CD4-positive, alpha-beta T cell treated with Interleukin-12 subunit alpha and Interleukin-12 subunit beta, for 1 hour (primary cell): ENCODE measurements at places on chromosomes 3 and 15.

GRCh38 chr3:23219117-23219516 lies 16.0 kb downstream of the UBE2E2 start:
- no peak for DNase-seq

DNA sequence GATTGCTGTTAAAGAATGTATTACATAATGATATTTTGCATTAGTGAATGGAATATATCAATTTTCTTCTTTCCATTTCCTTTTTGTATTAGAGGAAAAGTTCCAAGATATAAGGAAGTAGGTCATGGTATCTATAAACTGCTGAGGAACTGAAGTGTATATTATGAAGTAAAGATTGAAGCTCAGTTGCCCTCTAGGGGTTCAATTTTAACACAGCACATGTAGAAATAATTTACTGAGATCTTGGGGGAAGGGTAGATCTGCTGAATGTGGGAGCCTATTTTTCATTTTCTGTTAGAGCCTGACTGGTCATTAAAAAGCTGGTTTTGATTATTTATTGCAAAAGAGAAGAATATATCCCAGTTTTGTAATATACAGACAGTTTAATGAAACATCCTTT lies 45.2 kb downstream of the CMC1 start:
- DNase-seq: peak; percentile 52

DNA sequence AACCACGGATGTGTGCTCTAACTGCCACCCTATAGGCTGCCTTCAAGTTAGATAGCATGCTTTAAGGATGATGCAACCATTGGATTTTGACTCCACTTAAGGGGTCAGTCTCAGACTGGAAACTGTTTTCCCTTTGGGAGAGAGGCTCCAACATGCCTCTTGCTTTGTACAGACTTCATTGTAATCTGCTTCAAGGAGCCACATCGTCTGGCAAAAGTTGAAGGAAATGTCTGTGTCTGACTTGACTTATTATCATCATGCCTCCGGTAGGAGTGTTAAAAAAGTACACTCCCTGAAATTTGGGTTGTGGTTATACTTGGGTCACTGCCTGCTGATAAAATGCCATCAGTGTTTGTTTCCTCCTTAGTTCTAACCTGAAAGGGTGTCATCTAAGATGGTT lies 245.4 kb upstream of the CDIN1 start:
- no peak for DNase-seq

DNA sequence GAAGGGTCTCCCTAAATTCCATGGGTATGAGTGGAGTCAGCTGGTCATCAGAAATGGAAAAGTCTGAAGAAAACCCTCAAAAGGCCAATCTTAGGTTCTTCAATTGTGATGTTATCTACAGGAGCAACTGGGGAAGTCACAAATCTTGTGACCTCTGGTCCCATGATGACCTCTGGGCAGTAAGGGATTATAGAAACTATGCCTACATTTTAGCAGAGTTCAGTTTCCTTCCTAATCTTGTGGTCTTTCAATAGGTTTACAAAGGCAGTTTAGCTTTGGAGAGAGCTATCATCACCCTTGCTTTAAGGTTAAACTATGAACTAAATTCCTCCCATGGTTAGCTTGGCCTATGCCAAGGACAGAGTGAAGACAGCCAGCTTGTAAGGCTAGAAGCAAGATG lies 225.1 kb downstream of the DPH6 start:
- DNase-seq: no peak

DNA sequence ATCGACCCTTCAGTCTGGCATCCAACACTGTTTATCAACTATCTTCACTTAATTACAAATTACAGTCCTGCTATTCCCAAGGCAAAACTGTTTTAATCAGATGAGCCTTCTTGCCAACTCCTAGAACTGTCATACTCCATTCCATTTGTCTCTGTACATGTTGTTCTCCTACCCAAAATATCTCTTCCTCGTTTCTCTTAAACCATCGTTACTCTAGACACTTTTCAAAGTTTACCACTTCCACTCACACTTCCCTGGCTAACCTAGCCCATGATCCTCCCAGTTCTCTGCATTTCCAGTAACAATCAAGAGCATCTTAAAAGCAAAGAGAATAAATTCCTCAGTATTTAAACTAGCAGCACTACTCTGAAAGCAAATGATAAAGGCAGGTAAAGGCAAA lies 19.9 kb downstream of the ZNF106 start:
- no peak for DNase-seq

DNA sequence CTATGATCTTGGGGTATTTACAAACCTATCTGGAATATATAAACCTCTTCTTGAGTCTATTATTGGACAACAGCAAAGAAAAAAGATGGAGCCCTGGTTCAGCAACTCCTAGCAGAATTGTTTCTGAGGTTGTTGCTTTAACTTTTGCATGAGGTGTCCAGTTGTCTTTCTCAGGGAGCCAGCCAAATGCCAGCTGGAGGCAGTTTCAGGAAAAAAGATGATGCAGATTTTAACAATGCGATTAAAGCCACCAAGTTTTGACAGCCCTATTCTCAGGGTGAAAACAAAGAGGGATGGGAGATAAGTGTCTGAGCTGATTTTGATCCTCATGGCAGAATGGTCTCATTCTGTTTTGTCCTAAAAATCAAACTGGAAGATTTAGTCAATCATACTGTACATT lies 181.6 kb upstream of the RASGRP1 start:
- no peak for DNase-seq

DNA sequence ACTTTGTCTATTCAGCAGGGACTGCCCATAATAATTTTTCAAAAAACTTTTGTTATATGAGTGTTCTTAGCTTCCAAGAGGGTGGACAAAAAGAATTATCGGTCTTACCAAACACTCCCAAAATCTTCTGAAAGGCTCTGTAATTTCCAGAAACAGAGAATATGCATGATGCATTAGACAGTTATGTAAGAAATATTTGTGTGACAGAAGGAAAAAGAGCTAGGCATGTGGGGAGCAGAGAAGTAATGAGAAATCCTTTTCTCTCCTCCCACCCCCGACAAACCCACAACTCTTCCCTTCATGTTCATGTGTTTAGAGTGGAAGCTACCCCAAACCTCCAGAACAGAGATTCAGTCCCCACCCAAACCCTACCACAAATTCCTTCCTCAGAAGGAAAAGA lies 86.8 kb downstream of the MYO5A start:
- no peak for DNase-seq

- DNase-seq: no peak
These were observed 69.4 kb downstream of the FHIT start for GRCh38 chr3:61181874-61182273.

DNA sequence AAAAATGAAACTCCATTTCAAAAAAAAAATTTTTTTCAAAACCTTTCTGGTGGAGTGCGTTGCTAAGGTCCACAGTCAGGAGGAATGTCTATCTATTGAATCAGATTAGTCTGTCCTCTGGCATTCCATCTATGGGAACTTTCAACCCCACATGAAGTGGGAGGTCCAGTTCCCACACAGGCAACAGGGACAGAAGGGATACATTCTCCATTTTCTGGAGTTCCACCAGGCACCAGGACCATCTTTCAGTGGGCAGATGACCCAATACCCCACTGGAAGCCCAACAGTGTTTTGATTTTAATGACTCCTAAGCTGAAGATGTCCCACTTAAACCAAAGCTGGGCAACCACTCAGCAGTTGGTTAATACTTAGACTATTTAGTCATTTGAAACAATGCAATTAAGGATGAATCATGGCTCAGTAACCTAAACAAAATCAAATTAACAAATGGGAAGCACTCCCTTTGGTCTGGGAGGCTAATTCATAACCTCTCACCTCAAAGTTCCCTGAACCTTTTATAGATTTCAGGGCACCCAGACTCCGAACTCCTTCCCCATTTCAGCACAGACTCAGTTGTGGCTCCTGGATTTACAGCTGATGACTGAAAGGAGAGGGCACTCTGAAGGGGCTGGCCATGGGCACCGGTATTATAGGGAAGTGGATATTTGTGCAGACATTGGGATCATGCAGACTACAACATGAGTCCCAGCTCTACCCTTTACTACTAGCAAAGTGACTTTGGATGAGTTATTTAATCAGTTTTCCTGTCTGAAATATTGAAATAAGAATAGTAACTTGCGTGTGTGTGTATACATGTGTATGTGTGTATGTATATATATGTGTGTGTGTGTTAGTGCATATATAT lies 264.3 kb upstream of the LRTM1 start:
- no peak for DNase-seq

DNA sequence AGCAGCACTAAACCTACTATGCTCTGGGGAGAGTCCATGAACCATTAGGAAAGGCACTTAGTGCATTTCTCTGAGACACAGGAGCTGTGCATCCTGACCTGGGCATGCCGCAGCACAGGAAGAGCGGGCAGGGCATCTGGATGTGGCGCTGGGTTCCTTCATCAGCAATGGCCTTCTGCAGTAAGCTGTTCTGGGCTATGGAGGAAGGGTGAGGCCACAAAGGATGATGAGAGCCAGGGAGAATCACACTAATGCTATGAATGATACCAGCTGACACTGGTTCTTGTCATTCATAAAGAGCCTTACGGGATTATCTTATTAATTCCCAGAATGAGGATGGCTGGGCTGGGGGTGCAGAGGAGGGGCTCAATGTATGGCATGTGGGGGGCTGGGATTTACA lies 12.7 kb upstream of the SCN10A start:
- DNase-seq: no peak

GRCh38 chr3:3184876-3185275 lies 5.4 kb upstream of the CRBN start:
- no peak for DNase-seq

DNA sequence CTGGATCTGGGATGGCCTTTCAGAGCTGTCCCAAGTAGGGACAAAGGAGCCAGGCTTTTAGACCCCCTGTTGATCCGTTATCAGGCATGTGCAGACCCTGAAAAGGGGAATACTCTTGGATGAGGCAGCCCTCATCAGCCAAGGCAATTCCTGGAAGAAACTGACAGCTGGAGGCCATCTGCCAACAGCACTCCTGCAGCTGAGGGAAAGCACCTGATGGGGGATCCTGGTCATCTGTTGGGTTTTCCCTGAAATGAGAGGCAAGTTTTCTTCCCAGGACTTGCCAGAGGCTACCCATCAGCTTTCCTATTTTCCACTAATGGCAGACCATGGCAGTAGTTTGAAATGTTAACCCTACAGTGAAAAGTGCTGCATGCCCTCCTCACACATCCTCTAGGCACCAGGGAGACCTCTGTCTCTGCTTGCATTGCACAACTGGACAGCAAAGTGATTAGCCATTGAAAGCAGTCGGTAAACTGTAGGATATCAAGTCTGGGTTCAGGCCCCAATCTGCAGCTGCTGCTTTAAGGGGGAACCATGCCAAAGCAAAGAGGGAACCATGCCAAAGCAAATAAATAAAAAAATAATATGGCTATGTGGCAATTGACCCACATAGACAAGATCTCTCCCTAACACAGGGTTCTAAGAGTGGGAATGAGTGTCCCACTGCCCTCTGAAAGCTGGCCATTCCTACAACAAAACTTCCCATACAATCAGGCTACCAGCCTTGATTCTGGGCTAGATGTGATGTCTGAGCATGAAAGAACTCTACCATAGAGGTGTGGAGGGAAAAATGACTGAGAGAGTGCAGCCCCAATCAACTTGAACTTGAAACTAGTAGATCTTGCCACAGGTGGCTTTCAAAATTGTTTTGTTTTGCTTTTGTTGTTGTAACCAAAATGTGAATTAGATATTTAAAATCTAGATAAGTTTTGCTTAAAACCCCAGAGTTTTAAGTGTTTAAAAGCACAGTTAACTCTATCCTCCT lies 232.0 kb upstream of the STT3B start:
- DNase-seq: no peak

GRCh38 chr15:40163657-40164416 lies 3.0 kb downstream of the BUB1B start:
- no peak for DNase-seq

DNA sequence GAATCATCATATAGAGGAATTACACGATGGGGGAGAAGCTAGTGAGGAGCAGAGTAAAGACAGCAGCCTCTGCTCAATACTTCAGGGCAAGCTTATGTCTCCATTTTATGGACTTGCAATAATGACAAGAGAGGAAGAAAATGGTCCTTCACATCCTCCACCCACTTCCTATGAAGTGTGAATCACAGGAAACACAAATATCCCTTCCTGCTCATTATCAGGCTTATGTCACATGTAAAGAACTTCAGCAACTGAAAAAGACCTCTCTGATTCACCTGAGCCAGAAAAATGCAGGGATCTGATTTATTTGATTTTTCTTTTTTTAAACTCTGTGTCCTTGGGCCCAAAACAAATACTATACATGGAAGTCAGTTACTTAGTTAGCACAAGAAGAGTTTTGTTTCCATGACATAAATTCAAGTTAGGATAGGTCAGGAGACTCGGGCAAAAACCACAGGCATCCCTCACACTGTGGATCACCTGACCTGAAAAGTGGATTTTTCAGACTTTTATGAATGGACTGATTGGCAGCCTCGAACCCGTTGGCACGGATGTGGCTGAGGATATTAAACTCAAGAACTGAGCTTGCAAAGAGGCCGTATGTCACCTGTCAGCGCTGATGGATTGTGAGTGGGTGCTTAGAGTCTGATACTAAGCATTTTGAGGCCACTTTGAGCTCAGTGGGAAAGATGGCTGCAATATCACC lies 620.8 kb upstream of the MDFIC2 start:
- no peak for DNase-seq

GRCh38 chr15:39549912-39550311 lies 31.0 kb upstream of the THBS1 start:
- no peak for DNase-seq

DNA sequence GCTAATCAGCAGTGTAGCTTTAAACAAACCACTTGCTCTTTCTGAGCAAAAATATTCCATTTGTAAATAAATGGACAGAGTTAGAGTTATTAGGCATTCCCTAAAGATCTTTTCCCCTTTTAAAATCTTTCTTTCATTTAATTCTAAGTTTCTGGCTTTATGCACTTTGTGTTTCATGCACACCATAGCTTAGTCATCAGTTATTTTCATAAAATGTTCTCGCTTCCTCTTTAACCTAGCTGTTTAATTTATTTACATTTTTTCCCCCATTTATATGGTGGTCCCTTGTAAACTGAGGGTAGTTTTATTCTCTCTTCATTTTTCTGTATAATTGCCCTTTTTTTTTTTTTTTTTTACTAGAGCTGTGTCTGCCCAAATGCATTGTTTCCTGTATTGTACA lies 315.0 kb upstream of the LRRFIP2 start:
- DNase-seq: no peak

GRCh38 chr3:41690766-41691563 lies 270.9 kb downstream of the ULK4 start:
- DNase-seq: no peak

DNA sequence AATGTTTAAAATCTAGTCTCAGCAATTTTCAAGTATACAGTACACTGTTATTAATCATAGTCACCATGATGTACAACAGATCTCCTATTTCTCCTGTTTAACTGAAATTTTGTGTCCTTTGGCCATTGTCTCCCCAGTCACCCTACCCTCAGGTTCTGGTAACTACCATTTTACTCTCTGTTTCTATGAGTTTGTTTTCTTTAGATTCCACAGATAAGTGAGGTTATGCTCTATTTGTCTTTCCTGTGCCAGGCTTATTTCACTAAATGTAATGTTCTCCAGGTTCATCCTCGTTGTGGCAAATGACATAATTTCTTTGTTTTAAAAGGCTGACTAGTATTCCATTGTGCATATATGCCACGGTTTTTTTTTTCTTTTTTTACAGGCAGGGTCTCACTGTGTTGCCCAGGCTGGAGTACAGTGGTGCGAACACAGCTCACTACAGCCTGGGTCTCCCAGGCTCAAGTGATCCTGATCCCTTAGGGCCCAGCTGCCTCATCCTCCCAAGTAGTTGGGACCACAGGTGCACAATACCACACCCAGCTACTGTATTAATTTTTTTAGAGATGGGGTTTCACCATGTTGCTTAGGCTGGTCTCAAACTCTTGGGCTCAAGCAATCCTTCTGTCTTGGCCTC lies 50.0 kb downstream of the RAB7A start:
- no peak for DNase-seq

GRCh38 chr3:149095487-149095886 lies 9.2 kb upstream of the HLTF start:
- no peak for DNase-seq

GRCh38 chr3:191549357-191549756 lies 88.4 kb downstream of the PYDC2 start:
- DNase-seq: no peak
